ENCODE measurements at places on chromosomes 2 and 18.

DNA sequence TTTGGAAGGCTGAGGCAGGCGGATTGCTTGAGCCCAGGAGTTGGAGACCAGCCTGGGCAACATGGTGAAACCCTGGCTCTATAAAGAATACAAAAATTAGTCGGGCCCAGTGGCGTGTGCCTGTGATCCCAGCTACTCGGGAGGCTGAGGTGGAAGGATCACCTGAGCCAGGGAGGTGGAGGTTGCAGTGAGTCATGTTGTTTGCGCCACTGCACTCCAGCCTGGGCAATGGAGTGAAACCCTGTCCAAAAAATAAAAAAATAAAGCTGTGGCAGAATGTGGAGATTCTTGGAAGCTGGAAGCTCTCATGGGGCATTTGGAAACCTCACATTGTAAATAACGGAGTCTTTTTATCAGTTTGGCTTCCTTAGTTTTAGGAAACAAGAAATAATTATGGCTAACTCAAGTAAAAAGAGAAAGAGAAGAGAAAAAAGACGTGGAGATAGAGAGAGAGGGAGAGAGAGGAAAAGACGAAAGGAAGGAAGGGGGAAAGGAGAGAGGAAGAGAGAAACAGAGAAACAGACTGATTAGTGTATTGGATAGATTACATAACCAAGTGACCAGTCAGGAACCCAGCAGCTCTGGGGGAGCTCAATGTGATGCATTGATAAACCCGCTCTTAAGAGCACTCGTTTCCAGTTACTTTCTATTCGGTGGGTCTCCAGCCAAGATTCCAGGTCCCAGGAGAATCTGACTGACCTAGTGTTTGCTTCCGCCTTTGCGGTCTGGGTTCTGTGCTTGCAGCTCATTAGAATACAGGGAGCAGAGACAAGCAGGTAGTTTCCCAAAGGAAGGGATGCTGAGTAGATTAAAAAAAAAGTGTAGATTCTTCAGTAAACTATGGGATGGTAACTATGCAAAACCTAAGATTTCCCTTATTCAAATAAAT, 1.1 kb upstream of the SPAST start:
- peak; percentile 54 for DNase-seq

GRCh38 chr2:130354139-130354428, 1.8 kb upstream of the PTPN18 start:
- no peak for DNase-seq

GRCh38 chr18:48761582-48761981, 189.2 kb downstream of the SMAD7 start:
- no peak for DNase-seq

DNA sequence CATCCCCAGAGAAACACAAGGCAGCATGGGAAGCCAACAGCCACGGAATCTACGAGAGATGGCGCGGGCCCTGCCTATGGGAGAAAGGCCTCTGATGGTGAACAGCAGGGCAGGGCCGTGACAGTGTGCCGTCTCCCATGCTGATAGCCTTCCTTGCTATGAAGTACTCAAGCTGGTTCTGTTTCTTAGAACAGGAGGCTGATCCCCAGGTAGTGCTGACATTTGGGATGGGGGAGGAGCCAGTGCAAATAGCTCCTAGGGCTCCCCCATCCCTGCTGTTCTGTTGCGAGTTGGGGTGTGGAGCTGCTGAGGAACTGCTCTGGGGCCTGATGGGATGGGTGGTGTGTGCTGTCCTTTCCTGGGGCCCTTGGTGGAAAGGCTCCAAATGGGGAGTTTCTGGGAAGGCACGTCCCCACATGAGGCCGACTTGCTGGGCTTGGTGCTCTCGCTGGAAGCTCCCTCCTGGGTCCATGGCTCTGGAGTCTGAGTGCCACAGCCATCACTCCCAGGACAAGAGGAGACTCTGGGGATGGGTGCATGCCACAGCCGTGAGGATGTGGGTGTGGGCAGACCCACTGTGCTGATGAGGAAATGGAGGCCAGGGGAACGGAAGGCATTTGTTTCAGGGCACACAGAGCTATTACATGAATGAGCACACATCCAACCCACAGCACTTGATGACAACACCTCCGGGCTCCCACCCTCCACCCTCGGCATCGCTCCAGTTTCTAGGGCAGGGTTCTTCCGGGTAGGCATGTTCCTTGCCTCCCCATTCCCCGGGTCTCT, 246.8 kb downstream of the HDAC4 start:
- no peak for DNase-seq

DNA sequence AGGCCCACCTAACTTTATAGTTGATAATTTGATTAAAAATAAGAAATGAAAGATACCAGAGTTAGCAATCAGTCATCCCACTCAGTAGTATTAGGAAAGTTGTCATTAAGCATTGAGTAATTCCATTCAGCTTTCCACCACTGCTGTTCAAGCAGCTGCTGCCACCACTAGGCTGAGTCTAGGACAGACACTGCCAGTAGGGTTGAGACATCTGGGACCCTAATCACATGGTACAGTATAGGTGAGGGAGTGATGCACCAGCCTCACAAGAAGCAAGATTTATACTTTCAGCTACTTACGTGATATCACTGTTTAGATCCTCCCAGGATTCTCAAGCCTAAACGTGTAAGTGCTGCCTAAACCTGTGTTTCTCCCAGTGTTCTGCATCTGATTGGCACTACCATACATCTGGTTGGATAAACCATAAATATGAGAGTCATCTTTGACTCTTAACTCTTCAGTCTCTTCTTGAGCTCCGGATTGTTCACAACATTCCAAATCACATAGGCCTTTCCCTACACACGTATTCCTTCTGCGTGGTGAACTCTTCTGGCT, 3.2 kb downstream of the UBXN4 start:
- no peak for DNase-seq

- DNase-seq = no peak
These were observed 180.7 kb downstream of the PLCL1 start for GRCh38 chr2:197985029-197985638.

GRCh38 chr2:13543550-13543949, 826.8 kb downstream of the TRIB2 start:
- no peak for DNase-seq

GRCh38 chr2:36238106-36238505, 117.5 kb upstream of the CRIM1 start:
- DNase-seq = no peak

- DNase-seq = no peak
These were observed 106.3 kb upstream of the TCF4 start for GRCh38 chr18:55694291-55694690.

DNA sequence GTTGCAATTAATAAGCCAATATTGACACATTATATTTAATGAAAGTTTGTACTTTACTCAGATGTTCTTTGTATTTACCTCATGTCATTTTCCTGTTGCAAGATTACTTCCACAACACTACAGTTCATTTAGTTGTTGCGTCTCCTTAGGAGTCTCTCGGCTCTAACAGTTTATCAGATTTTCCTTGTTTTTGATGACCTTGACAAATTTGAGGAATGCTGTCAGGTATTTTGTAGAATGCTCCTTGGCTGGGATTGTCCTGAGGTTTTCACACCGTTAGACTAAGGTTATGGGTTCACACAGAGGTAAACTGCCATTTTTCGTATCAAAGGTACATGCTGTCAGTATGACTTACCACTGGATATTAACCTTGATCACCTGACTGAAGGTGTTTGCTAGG, 416.6 kb upstream of the TNP1 start:
- no peak for DNase-seq

DNA sequence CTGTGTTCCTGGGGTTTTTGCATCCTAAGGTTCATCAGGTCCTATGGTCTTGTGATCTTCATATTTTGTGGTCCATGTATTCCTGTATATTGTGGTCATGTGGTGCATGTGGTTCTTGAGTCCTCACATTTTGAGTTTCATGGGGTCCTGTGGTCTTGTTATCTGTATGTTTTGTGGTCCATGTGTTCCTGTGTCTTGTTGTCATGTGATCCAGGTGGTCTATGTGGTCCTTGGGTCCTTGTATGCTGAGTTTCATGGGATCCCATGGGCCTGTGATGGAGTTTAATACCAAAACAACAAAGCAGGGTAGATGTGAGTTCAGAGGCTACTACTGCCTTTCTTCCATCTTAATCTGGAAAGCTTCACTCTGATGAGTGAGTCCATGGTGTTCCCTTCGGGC, 166.4 kb downstream of the TMEM18 start:
- no peak for DNase-seq

- no peak for DNase-seq
These were observed 52.0 kb downstream of the ARL4C start for GRCh38 chr2:234444893-234445292.

GRCh38 chr2:61670591-61671501, 132.7 kb upstream of the XPO1 start:
- no peak for DNase-seq

DNA sequence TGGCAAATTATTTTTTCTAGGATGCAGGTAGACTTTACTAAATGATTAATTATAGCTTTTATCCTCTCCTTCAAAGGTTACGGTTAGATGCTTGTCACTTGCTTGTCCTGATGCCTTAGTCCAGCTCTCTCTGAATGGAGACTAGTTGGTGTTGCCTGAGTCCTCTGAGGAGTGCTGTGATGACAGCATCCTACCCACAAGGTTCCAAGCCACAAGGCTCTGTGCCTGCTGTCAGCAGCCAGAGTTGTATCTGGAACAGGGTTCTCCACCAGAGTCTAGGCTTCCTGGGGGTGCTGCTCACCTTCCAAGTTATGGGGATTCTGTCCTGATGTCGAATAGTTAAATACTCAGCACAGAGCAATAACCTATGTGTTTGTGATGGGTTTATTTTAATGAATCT, 125.7 kb downstream of the GALNT1 start:
- DNase-seq = no peak

DNA sequence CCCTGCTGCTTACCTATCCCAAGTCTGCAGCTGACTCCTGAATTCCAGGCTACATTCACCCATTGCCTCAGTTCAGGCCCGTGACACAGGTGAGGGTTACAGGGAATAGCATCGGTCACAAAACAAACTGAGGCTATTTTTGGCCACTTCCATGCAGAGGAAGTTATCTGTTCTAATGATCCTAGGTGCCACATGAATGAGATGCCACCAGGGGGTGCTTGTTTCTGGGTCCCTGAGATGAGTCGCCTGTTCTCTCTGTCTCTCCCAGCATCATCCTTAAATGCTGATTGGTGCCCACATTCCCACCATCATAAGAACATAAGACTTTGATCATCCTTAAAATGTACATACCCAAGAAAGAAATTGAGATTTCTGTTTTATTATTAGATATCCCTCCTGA, 119.0 kb upstream of the CELF4 start:
- DNase-seq = no peak

DNA sequence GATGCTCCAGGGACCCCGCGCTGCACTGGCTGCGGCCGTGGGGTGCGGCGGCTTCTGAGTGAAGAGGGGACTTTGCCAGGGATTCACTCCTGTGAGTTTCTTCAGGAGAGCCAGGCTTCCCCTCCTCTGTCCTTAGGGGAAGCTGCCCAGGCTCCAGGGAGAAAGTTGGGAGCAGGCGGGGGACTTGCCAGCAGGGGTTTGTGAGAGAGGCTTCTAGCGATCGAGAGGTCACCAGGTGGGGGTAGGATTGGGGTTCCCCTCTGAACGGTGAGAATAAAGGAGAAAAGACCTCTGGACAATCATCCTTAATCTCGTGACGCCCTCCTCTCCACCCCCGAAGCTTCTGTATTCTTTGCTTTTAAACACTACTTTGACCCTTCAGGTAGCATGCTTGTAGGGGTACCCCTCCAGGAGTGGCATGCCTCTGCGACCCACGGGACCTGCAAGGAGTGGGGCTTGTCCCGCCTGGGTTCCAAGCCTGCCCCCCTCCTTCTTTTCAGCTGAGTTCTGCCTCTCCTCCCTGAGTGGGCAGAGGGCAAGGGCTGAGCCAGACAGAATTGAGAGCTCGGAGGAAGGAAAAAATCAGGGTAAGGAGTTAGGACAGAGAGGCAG, 601 bp downstream of the PROKR1 start:
- no peak for DNase-seq

GRCh38 chr2:28428486-28428885, 35.8 kb downstream of the FOSL2 start:
- DNase-seq = no peak

GRCh38 chr2:201402651-201403562, 45.8 kb upstream of the FLACC1 start:
- DNase-seq = no peak

DNA sequence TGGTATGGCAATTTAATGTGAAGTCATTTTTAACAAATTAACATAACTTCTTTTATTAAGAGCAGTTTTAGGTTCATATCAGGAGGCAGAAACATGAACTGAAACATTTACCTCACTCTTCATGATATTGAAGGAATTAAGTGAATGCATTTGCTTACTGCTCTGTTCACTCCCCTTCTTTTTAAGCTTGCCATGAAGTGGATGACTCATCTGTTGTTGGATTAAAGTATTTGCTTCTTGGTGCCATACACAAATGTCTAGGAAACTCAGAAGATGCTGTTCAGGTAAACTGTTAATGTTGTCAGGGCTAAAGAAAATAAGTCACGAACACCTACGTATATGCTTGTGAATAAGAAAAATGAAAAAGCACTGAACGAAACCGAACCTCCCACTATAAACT, 10.2 kb upstream of the CABYR start:
- no peak for DNase-seq

GRCh38 chr2:146576339-146577111, 1268.3 kb upstream of the ACVR2A start:
- no peak for DNase-seq

GRCh38 chr2:116696903-116697302, 1117.6 kb upstream of the DDX18 start:
- no peak for DNase-seq

DNA sequence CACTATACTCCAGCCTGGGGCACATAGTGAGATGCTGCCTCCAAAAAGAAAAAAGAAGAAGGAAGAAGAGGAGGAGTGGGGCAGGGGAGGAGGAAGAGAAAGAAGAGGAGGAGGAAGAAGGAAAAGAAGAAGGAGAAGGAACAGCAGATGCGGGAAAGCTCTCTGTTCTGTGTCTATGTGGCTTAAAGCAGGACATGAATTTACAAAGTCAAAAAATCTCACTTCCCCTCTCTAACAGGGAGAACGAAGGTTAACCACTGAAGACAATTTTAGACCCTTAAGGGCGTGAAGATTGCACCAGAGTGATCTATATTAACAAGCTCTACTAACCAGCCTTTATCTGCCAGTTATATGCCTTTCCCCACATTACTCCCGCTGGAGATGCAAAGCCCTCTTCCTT, 258.9 kb downstream of the METTL4 start:
- DNase-seq = no peak

DNA sequence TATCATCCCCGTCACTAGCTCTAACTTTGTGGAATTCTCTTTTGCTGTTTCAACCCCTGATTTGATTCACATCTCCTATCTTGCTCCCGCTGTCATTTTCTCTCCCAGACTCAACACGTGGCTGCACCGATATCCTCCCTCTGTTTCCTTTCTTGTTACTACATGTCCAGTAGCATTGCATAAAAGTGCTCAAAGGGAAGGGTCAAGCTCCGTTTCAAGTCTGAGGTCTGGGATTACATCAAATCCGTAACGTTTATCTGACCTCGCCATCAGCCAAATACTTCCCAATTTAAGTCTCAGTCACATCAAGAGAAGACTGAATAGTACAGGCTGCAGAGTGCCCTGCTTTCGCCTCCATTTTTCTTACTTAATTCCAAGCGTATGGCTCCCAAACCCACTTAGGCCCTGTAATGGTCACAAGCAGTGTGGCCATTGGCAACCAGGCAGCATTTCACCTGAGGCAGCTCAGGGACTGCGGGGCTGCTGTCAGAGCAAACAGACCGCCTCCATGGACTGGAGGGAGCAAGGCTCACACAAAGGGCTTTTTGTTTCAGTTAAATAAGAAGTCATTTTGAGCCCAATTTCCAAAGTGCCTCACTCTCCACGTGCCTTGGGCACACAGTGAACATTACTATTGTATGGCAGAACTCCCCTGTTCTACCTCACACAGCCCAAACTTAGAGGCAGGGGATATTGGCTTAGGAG, 217.8 kb downstream of the BCL11A start:
- no peak for DNase-seq

All from T47D (cell line).